ENCODE measurements at places on chromosomes 4 and X.

GRCh38 chr4:126799971-126800574 is 832.7 kb upstream of the INTU start:
- peak; percentile 6 for DNase-seq

- no peak for DNase-seq
Observed at GRCh38 chrX:38342853-38343778, 9.3 kb upstream of the OTC start.

GRCh38 chr4:40800064-40800463 is 50.3 kb downstream of the NSUN7 start:
- no peak for DNase-seq

- DNase-seq, result no peak
Observed at GRCh38 chr4:93116624-93117023, 711.9 kb upstream of the ATOH1 start.

- DNase-seq, result no peak
Observed at GRCh38 chrX:44829832-44830231, 14.0 kb upstream of the DUSP21 start.

GRCh38 chr4:6439120-6439762 is 33.2 kb downstream of the PPP2R2C start:
- no peak for DNase-seq

DNA sequence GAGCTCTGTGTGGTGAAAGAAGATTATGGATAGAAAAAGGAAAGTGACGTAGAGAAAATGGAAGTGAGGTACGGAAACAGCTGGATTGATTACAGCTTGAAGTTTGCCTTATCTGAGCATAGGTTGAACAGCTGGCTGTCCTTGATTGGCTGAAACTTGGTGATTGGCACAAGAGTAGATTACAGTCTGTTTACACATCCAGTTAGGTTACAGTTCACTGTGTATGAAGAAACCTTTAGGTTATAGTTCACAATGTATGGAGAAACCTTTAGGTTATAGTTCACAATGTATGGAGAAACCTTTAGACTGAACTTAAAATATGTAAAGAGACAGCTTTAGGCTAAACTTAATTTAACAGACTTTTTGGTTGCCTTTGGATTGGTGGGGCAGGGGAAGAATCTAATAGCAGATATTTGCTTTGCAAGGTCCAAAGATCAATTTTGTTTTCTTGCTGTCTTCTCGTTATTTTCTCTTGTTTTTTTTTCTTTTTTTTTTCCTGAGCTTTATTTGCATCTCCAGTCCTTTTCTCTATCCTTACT is 15.6 kb upstream of the ART3 start:
- no peak for DNase-seq

GRCh38 chrX:150377005-150377404 is 13.9 kb downstream of the MAMLD1 start:
- DNase-seq, result no peak

DNA sequence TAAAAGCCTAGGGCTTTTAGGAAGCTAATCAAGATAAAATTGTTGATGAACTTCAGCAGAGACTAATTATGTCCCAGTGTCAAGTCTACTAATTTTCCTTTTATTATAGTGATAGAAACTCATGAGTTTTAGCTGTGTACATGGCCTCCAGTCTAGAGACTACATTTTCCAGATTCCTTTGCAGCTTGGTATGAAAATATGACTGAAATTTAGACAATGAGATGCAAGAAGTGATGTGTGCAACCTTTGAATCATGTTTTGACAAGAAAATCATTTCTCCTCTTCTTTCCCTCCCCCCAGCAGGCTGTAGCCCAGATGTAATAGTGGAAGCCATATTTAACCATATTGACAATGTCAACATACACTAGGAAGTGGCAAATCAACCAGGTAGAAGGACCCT is 30.3 kb upstream of the IL13RA2 start:
- DNase-seq, result no peak

DNA sequence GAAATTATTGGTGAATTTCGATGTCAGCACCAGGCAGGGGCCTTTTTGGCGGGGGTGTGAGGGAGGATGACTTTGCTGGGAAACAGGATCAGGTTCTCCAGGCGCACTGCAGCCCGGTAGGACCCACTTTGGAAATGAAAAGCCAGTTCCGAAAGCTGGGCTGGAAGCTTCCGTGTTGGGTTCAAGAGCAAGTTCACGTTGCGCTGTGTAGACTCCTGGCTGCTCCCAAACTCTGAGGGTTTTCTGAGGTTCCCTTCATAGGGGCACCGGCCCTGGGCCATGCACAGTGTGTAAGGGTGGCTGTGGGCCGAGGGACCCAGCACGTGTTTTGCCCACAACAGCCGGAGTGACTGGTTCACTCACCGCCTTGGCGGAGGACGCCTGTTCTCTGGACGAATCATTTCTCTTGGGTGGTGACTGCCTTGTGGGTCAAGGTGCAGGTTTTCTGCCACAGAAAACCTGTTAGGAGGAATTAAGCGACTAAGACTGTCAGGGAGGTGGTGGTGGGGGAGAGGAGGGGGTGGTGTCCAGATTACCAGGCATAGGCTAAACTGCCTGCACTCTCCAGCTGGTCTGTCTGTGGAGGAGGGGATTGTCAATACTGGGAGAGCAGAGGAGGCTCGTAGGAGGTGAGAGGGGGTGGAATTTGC is 8.0 kb downstream of the SHOX start:
- no peak for DNase-seq

DNA sequence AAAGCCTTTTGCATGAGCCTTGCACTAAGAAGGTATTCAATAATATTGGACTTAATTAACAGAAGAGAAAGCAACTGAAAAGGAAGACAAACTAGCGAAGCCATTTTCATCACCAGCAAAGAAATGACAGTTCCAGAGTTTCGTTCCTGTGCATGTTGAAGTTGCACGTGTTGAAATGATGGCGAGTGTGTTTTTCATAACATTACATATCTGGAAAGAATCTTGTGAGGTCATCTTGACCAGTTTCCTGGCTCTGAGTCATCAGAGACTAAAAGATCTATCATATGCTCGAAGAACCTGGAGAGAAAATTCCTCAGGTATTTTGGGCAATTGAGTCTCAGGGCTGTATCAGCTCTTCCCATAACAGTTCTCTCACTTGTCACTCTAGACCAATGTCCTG is 106.2 kb upstream of the MAML3 start:
- DNase-seq, result no peak

GRCh38 chr4:55793479-55793878 is 26.1 kb upstream of the EXOC1L start:
- no peak for DNase-seq

DNA sequence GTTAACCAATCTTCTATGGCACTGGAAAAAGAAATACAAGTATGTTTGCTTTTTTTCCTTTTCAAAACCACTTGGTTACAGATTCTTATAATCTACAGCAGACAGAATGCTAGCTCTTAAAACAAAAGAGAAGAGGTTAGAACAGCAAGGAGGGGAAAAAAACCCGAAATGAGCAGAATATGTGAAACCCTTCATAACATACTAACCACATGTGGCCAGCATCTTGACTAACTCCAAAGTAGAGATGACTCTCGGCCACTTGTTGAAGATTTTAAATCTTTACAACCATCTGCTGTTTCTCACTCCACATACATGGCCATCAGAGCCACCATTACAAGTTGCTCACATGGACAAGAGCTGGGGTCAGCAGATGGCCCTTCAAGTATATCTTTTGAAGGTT is 100.3 kb downstream of the PAPSS1 start:
- DNase-seq, result no peak

GRCh38 chr4:76078033-76078613 is 3.6 kb downstream of the ART3 start:
- no peak for DNase-seq

DNA sequence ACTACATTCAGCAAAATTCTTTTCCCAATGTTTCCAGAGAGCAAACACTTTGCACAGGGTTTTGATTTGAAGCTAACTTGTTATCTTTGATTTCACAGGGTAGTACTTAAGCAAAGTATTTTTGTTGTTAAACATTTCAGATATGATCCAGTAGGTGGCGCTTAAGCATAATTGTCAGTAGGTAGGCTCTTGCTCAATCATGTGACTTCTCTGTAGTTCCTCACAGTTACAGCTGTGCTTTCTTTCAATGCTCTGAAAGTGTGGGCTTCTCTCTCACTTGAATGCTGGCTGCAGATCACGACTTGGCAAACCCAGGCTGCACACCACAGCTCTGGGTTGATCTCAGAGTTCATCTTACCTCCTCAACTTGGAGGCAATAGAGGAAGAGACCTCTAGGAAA is 1016.5 kb downstream of the SH3BGRL start:
- DNase-seq, result no peak

DNA sequence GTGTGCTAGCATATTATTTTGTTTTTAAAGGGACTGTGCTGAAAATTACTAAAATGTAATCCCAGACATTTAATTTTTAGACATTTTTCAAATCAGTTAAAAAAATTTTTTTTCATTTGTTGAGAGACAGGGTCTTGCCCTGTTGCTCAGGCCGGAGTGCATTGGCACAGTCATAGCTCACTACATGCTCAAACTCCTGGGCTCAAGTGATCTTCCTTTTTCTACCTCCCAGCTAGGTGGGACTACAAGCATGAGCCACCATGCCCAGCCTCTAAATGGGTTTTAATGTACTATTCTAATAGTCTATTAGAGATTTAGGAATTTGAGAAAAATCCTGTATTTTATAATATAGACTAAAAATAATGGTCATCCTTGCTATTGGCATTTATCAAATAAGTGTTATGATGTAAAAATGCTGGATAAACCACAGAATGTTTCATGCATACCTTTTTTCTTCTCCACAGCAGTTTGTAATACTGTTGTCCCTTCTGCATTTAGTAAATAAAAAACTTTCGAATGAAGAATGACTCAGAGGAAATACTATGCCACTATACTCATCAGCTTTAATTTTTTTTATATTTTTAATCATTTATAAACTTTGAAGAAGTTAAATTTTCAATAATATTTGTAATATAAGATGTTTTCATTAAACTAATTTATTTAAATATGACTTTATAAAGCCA is 29.9 kb downstream of the CPEB2 start:
- DNase-seq, result no peak

DNA sequence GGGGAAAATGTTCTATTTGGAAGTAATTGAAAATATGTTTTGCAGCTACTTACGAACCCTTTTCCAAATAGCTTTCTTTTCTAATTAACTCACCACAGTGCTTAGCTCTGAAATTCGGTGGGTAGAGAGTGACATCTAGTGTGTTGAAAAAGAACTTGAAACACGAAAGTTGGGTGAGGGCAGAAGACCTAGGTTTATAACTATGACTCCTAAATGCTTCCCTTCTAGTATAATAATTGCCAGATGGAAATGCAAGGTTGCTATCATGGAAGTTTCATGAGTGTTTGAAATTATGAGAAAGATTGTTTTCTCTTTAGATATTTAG is 77.3 kb upstream of the NOCT start:
- no peak for DNase-seq

GRCh38 chr4:108110450-108110849 is 58.3 kb downstream of the LEF1 start:
- no peak for DNase-seq

DNA sequence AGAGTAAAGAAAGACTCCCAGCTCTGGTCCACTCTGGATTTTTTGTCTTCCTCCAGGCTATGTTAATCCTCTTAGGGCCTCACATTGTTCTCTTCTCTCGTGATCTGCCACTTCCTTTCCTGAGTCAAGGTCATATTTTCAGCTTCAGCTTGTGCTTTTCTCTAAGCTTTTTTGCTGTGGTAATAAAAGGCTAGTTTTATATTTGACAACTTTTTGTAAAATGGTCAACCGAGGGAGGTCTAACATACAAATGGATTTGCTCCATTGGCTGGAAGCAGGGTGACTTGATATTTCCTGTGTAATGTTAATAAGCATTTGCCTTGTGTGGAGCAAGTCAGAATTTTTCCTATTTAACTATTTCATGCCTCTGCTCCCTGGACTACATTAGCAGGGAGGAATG is 239.7 kb downstream of the RAB28 start:
- DNase-seq, result no peak

- DNase-seq, result no peak
Observed at GRCh38 chr4:36532670-36533379, 251.4 kb downstream of the DTHD1 start.

GRCh38 chrX:30910124-30910860 is 21.2 kb upstream of the TAB3 start:
- DNase-seq, result no peak

GRCh38 chrX:67700602-67701001 is 156.8 kb downstream of the AR start:
- DNase-seq, result no peak

GRCh38 chr4:68162196-68162595 is 32.5 kb upstream of the TMPRSS11F start:
- no peak for DNase-seq

DNA sequence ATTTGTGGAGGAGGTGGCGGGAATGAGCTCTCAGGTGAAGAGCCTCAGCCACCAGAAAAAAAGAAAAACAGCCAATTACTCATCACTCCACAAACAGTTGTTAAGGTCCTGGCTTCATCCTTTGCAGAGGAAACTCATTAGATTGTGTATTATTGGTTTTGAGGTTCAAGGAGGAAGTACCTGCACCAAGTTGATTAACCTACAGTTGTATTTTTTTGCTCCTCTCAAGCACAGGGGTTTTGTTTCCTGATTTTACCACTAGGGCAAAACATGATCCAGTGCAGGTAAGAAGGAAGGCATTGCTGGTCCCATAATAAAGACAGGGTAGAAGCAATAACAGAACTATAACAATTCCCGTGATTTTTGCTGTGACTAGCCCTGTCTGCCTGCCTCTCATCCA is 84.0 kb upstream of the QRFPR start:
- no peak for DNase-seq

- DNase-seq, result no peak
Observed at GRCh38 chr4:9877123-9877522, 95.7 kb downstream of the DRD5 start.

GRCh38 chrX:74434336-74434735 is 13.0 kb downstream of the SLC16A2 start:
- DNase-seq, result no peak

DNA sequence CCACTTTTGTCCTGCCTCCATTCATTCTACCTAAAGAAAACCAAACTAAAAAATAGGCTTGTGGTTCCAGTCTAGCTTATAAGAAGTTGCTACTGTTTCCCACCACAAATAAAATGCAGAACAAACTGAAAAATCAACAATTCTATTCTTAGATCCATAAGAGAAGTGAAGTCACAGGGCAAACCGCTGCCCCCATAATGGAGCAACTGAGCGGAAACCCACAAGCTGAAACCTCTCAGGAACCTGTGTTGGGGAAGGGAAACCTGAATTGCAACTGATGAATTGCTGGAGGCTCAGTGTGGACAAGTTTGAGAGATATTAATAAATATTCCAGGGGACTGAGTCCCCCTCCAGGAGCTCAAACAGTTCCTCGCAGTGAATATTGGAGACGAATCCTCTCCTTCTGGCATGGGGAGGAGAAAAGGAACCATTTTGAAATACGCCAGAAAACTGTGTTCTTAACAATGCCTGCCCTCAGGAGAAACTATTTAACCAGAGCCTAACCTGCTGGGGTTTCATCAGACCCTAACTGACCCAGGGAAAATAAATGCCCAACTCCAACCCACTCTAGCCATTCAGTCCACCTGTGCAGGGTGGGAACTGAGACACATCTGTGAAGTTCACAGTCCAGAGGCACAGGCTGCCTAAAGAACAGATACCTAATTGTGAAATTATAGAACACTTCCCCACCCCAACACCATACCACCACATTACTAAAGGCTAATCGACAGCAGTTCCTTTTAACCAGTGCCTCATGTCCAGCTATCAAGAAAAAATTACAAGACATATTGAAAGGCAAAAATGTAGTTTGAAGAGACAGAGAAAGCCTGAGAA is 22.8 kb upstream of the SH3RF1 start:
- DNase-seq, result no peak

GRCh38 chr4:112075129-112075753 is 70.0 kb upstream of the FAM241A start:
- peak; percentile 19 for DNase-seq

- no peak for DNase-seq
Observed at GRCh38 chr4:47194036-47194737, 162.8 kb downstream of the GABRB1 start.

GRCh38 chr4:13905543-13905942 is 278.0 kb upstream of the BOD1L1 start:
- no peak for DNase-seq
